ENCODE measurements at places on chromosomes 4 and X.

DNA sequence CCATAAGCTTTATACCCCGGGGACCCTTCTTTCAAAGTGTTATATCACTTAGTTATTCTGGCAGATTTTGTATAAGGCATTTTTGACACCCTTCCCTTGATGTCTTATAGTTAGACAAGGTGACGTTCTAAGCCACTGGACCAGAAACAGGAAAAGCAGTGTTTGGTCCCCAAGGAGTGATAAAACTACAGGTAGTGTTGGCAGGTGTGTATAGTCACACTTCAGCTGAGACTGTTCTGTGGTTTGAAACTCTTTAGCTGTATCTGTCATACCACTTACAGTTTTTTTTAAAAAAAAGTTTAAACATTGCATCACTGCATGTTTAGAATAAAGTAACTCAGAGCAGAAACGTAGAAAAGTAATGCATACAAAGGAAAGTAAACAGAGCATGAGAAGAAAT is 48.5 kb downstream of the TLL1 start:
- no peak for DNase-seq
- H3K27me3 ChIP-seq: no peaks in the 10 kb centered on the region
- H3K4me3 ChIP-seq: no peak overlapping the region

DNA sequence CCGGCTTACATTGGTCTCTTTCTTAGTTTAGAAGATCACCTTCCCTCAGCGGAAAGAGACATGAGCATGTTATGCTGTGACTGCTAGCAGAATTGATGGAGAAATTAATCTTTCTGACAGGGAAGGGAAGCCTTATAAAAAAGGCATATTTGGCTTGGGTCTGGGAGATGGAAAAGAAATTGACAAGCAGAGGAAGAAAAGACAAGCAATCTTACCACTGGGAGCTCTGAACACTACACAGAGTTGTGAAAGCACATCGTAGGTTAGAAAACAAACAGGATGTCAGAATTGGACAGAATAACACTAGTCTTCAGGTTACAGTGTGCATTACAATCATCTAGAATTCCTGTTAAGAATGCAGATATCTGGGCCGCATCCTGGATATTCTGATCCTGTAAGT is 1493.8 kb upstream of the IGFBP7 start:
- no peak for DNase-seq
- H3K27me3 ChIP-seq: no peaks in the 10 kb centered on the region
- no peaks in the 10 kb centered on the region for H3K4me1 ChIP-seq
- no peak overlapping the region for H3K4me3 ChIP-seq
- no peak overlapping the region for H3K27ac ChIP-seq

DNA sequence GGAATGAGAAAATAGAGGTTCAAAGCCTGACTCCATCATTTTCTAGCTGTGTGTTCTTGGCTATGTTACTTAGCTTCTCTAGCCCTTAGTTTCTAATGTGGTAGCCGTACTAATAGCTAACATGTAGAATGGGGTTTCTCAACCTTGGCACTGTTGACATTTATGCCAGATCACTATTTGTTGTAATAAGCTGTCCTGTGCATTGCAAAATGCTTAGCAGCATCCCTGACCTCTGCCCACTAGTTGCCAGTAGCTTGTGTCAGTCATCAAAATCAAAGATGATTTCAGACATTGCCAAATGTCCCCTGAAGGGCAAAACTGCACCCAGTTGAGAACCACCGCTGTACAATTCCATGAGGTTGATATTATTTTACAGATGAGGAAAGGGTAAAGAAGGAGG is 18.3 kb upstream of the ADAMTS3 start:
- H3K27ac ChIP-seq: no peak overlapping the region
- no peaks in the 10 kb centered on the region for H3K27me3 ChIP-seq
- H3K36me3 ChIP-seq: no peaks in the 10 kb centered on the region
- H3K4me1 ChIP-seq: no peaks in the 10 kb centered on the region
- no peak overlapping the region for H3K4me3 ChIP-seq

GRCh38 chr4:137378393-137378792 is 153.9 kb downstream of the PCDH18 start:
- no peaks in the 10 kb centered on the region for H3K27me3 ChIP-seq
- no peaks in the 10 kb centered on the region for H3K36me3 ChIP-seq
- DNase-seq: no peak
- H3K4me1 ChIP-seq: no peaks in the 10 kb centered on the region

DNA sequence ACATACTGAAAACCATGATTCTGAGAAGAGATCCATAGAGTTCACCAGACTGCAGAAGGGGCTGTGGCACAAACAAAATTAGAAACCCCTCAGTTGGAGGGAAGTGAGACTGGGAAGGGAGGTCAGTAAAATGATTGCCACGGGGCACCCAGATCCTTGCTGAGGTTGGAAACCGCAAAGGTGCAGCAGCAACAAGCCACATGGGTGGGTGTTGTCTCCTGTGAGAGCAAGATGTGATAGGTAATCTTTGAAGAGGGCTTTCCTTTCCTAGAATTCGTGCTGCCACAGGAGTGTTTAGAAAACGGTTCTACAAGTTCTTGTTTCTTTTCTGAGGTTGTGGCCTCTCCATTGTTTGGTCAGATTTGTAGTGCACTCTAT is 85.5 kb downstream of the NFKB1 start:
- no peaks in the 10 kb centered on the region for H3K4me1 ChIP-seq
- no peak overlapping the region for H3K27ac ChIP-seq
- no peak for DNase-seq
- no peak overlapping the region for H3K4me3 ChIP-seq

DNA sequence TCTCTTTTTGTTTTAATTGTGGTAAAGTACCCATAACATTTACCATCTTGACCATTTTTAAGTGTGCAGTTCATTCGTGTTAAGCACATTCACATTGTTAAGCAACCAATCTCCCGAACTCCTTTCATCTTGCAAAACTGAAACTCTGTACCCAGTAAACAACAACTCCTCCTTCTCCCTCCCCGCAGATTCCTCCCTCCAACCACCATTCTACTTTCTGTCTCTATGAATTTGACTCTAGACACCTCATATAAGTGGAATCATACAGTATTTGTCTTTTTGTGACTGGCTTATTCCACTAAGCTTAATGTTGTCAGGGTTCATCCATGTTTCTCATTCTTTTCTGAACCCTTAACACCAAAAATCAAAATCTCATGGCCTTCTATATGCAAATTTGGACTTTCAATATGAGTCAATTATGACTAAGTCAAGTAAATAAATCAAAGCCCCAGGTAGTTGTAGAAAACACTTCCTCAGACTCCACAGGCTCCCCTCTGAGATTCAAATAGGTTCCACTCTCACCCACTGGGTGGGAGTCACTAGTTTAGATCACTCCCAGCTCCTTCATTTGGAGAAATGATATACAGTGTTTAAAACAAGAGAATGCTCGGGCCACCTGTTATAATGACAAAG is 9.8 kb upstream of the RTL5 start:
- no peak for DNase-seq
- H3K27ac ChIP-seq: no peak overlapping the region
- H3K36me3 ChIP-seq: peaks cover 34% of the 10 kb centered on the region
- no peaks in the 10 kb centered on the region for H3K4me1 ChIP-seq

DNA sequence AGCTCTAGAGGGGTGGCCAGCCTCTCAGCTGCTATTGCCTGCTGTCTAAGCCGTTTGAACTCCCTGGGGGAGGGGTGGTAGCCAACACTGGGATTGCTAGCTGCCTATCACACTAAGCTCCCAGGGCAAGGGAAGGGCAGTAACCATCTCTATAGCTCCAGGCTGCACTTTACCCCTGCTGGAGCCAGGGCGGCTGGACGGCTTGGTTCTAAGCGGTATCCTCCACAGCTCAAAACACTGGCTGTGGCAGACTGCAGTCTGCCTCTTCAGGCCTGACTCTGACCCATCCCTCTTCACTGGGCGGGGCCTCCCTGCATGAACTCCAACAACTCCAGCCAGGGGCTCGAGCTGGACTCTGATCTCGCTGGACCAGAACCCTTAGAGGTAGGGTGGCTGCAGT is 55.3 kb upstream of the GNRHR start:
- no peaks in the 10 kb centered on the region for H3K36me3 ChIP-seq
- no peak for DNase-seq
- H3K4me3 ChIP-seq: no peak overlapping the region
- no peak overlapping the region for H3K27ac ChIP-seq
- H3K4me1 ChIP-seq: no peaks in the 10 kb centered on the region

DNA sequence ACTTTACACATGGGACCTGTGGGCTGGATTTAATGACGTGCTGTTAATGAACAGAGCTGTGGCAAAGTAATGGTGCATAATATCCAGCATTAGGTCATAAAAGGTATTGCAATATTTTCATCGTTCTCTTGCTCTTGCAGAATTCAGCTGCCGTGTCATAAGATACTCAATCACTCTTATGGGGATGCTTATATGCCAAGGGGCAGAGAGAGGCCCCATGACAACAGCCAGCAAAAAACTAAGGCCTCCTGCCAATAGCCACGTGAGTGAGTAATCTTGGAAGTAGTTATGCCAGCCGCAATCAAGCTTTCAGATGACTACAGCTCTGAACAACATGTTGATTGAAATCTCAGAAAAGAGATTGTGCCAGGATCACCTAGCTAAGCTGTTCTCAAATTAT is 616.9 kb downstream of the FSTL5 start:
- H3K4me1 ChIP-seq: no peaks in the 10 kb centered on the region
- H3K27me3 ChIP-seq: no peaks in the 10 kb centered on the region
- no peak for DNase-seq
- H3K27ac ChIP-seq: no peak overlapping the region

GRCh38 chr4:101141230-101141629 is 206.1 kb downstream of the PPP3CA start:
- H3K27me3 ChIP-seq: no peaks in the 10 kb centered on the region
- DNase-seq: no peak
- H3K4me1 ChIP-seq: no peaks in the 10 kb centered on the region
- H3K36me3 ChIP-seq: no peaks in the 10 kb centered on the region
- no peak overlapping the region for H3K27ac ChIP-seq
- H3K4me3 ChIP-seq: no peak overlapping the region
